Endodermal cell (in vitro differentiated cells): ENCODE measurements at places on chromosomes 3 and 15. TPM values are rescaled to one million over a fixed set of nuclear protein-coding genes. Genes with fewer than 3 reads are reported as not detected.
A peak's percentile ranks its signal among the peaks of the same experiment; 100 is the strongest.

DNA sequence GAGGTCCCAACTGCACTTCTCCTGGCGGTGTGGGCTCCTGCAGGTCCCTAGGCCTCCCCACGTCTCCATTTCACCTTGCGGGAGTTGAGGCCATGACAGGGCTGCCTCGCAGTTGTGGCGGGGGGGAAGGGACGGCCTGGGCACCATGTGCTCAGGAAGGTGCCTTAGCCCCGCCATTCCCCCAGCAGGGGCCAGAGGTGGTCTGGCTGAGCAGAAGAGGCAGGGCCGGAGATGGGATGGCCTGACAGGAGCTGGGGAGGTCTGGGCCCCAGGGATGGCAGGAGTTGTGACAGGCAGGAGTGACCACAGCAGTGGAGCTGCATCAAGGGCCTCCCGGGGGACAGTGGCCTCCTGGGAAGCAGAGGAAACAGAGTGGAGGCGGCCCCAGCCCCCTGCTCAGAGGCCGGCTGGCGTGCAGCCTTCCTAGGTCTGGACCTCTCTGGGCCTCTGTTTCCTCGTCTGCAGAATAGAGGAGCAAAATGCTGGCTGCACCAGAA, 18.7 kb upstream of the KLF15 start:
- DNase-seq, result no peak

DNA sequence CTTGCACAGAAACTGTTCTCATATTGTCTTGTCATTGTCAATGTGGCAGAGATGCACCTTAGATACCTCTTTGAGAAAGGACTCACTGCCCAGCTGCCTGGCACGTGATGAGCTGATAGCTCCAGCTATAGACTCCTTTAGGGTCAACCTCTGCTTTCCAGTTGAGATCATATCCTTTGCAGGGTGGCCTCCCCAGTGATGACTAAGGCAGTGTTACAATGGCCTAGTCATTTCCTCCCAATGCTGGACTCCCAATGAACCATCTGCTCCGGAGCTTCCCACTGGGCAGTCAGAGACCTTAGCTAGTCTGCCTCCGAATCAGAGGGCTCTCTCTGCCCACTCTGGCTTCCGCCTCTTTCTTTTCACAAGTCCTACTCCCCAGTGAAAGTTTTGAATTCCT, 79.5 kb downstream of the CHRD start:
- DNase-seq, result peak; percentile 22

DNA sequence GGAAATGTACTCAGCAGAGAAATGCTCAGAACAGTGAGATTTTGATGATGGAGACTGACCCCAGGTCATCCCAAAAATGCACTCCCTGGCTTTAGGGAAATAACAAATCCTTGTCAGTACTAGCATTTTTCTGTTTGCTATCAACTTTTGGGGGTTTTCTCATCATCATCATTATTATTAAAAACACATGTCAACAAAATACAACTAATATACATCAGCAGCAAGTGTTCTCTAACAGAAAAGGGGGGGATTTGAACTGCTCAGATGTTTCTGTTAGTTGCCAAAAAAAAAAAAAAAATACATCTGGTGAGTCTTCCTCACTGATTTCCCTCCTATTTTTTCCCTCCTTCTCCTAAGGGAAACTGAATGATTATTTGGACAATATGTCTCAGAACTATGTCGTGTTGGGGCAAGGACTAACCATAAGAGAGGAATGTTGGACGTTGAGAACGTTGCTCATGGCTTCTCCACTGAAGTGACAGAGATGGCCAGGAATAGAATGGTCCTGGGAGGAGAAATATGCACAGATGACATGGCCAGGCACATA, 230.0 kb upstream of the MCTP2 start:
- no peak for DNase-seq

DNA sequence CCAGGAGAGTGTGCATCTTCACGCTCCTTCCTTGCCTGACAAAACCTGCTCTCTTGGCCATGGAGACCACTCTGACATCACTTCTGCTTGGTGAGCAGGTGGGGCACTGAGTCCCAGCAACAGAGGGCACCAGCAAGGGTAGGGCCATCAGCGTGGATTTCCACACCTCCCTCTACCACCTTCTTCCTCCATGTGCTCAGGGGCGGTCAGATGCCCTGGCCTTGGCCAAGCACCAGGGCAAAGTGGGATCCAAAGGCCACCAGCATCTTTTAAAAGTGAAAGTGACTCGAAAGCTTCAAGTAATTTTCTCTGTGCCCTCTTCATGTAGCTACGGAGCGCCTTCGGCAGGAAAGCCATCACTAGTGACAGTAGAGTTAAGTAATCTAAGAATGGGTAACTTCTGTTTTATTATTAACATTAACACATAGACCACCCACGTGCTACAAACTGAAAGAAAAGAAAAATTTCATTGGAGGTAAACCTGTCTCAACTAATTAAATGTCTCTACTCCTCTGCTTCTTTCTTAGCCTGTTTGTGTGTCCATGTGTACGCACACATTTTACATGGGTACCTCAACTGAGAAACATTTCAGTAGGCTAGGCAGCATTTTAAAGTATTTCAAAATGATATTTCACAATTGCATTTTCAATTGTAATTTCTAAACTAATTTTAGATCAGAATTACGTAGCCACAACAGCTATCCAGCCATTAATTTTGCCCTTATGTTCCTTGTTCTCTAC, 57.9 kb downstream of the CHSY1 start:
- DNase-seq, result no peak

DNA sequence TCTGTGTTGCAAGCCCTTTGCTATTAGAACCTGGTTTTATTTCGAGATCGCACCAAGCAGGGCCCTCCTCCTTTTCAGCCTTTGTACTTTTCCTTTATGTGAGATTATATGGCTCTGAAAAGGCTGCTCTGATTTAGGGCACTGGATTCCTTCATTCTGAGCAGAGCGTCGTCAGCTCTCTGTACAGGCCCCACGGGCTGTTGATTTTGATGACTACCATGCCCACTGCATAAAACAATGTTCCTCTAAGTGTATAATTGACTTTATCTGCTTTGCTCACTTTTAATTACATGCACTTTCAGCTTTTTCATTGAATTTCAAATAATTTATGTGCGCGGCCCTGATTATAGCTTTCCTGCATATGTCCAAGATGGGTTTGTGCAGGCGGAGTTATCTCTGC, 4.4 kb upstream of the PSMD6 start:
- DNase-seq, result no peak

- no peak for DNase-seq
These were observed 35.3 kb downstream of the FOXL2 start for GRCh38 chr3:138911621-138912020.

- DNase-seq, result peak; percentile 62
These were observed 228.1 kb downstream of the SNRPN start for GRCh38 chr15:25182736-25183445.

GRCh38 chr3:10353661-10354360, 32.9 kb upstream of the SEC13 start:
- no peak for DNase-seq

DNA sequence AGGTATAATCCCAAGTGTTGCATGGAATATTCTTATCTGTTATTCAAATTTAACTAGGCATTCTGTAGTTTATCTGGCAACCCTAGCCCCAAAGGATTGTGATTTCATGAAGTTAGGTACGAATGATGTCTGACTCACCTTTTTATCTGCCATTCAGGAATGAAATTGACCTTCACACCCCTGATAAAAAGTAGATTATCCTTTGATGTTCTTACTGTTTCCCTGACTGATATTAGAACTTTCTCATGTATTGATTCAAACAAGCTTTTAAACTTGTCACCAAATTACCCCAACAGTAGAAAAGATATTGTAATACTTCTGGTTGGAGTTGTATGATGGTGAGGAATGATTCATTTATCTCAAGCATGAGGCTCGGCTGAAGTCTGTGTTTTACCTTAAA, 43.6 kb upstream of the CADPS start:
- no peak for DNase-seq

DNA sequence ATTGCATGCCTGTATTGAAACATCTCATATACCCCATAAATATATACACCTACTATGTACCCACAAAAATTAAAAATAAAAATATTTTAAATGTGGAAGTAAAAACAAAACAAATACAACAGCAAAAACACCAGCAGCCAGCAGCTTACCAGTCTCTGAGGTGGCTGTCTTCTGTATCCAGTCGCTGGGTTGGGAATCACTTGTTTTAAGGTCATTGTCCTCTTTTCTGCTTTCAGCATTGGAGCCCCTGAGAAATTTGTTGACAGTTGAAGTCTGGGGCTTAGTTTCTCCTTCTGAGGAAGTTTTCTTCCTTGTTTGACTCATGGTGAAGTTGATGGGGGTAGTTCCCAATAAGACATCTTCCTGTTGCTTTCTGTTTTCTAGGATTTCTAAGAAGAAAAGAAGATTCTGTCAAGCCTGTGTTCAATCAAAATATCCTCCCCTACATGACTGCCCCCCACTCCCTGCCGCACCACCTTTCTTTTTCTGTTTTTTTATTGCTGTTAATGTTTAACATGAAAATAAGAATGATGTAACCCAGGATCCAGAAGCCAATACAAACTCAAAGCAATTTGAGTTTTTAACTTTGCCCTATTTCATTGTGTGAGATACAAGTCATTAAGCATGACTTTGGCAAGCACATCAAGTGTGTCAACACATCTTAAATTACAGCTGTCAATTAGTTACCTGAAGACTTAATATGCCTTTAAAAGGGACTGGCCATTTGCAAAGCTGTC, at the start of gene LRRC31:
Gene LRRC31, minus strand, starts transcription at position 452 of the 737 bp plus-strand sequence. Its CDS starts 128 bp downstream, at position 324.
- DNase-seq, result no peak

The LINGO1 gene
- 7.9 to 9.5 TPM (median 8.6 TPM) in 3 replicates for total RNA-seq

The CFAP91 gene
- total RNA-seq, result 5.1 and 6.2 TPM in 2 replicates

The TMC3 gene
- not detected in 3 replicates for total RNA-seq

The AQR gene
- 37.7 to 48.8 TPM (median 44.6 TPM) in 3 replicates for total RNA-seq
